Right renal pelvis (tissue), 4 donors: ENCODE measurements at places on chromosomes 13 and 19. TPM values are rescaled to one million over a fixed set of nuclear protein-coding genes. Genes with fewer than 3 reads are reported as not detected.
A peak's percentile ranks its signal among the peaks of the same experiment; 100 is the strongest.

The USHBP1 gene
- polyA plus RNA-seq = 6.9 TPM

DNA sequence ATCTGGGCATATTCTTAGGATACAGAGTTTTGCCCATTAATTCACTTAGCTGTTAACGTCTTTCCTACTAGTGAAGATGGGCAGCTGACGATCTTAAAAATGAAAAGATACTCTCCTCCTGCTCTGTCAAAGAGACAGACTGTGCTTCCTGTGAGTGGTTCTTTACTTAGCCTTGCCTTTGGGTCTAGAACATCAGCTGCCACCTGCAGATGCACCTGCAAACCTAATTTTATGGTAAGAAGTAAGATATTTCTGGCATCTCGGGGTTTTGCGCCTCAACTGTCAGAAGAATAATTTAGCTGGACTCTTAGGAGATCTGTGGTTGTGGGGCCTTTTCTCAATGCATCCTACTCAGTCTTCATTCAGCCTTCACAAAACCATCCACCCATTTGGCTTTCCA lies 36.2 kb downstream of the TRPC4 start:
- no peak for DNase-seq

DNA sequence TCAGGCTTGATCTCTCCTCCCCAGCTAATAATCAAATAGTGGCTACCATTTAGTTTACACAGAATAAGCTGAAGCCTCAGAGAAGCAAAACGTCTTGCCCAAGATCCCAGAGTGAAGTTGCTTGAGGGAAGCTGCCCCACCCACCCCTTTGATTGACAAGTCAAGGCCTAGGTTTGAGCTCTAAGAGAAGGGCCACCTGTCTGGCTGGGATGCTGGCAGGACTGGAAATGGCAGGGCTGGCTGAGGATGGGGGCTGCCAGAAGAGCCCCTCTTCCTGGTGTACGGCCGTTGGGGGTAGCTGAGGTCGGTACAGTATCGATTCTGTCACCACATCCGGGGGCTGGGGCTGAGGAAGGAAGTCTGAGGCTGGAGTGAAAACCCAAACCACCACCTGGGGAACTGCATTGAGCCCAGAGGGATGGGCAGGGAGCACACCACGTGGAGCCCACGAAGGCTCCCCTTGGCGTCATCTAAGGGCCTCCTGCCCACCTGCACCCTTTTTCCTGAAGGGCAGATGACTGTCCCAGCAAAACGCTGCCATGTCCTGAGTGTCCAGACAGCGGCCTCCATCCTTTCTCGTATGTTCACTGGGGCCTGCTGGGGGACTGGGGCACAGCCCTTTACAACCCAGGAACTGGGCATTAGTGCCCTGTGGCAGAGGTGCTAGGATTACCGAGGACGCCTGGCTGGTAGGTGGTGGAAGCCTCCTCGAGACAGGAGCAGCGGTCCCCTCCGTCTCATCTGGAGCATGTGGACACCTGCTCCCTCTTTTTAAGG lies 1.4 kb upstream of the PRKD2 start:
- no peak for DNase-seq

The ATP4A gene
- polyA plus RNA-seq = not detected

The ALOX5AP gene
- polyA plus RNA-seq = 4.9 TPM

The CYP2A7 gene
- polyA plus RNA-seq = not detected

The SLITRK1 gene
- polyA plus RNA-seq = 0.39 TPM

GRCh38 chr13:62482351-62482750 lies 1066.7 kb upstream of the PCDH20 start:
- DNase-seq = no peak

DNA sequence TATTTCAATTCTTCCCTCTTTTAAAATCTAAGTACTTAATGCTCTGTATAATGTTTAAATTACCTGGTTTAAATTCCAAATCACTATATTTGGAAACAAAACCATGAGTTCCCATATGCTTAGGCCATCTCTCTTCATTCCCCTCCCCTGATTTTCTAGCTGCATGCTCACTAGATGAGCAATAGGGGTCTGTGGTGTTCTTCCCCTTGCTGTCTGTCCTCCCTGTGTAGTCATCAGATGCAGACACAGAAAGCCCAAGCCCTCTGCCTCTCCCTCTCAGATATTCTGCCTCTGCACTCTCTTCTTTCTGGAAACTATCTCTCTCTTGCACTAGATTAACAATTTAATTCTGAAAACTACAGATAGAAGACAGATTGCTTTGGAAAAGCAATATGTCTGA lies 1730.2 kb downstream of the OLFM4 start:
- no peak for DNase-seq

DNA sequence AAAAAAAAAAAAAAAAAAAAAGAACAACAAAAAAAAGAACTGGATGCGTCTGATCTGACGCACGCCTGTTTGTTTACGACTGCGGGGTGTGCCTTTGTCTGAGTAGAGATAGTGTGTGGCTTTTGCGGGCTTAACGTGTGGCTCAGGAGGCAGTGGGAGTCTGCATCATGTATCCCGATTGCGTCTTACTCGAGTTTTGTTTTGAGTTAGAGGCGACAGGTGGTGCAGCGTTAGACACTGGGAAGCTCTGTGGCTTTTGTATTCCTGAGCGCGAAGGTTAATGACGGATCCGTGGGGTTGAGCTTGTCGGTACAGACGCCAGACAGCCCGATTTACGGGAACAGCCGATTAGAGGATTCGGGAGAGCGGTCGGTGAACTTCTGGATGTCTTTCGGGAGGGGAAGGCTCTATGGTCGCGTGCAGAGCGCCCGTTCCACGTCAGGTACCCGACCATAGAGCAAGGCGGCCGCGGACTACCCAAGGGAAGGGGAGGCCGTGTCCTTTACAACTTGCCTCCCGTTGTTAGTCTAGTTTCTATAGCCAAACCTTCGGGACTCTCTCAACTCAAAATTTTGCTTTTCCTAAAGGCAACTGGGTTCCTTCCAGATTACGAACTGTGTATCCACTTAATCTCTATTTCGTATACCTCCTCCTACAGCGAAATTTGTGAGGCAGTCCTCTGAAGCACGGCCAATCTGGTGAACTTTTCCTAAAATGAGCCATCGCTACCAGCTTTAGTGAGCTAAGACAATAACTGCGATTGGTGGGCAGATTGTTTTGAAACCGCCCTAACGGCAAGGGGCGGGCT lies 926 bp upstream of the HNRNPUL1 start:
- peak; percentile 36 for DNase-seq

- no peak for DNase-seq
These were observed 589.9 kb downstream of the TBC1D4 start for GRCh38 chr13:74892096-74892495.

DNA sequence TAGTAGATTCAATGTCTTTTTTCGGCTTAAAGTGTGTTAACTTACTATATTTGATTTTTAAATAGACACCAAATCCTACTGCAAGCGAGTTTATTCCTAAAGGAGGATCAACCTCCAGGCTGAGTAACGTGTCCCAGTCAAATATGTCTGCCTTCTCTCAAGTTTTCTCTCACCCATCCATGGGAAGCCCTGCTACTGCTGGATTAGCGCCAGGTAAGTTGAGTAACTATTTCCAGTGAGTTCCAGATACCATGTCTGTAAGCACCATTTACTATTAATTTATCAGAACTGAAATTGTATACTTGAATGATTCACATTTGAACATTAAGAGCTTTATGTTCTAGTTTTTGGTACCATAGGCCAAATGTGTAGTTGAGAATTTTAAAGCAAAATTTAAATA lies 81.8 kb downstream of the PAN3 start:
- DNase-seq = no peak

DNA sequence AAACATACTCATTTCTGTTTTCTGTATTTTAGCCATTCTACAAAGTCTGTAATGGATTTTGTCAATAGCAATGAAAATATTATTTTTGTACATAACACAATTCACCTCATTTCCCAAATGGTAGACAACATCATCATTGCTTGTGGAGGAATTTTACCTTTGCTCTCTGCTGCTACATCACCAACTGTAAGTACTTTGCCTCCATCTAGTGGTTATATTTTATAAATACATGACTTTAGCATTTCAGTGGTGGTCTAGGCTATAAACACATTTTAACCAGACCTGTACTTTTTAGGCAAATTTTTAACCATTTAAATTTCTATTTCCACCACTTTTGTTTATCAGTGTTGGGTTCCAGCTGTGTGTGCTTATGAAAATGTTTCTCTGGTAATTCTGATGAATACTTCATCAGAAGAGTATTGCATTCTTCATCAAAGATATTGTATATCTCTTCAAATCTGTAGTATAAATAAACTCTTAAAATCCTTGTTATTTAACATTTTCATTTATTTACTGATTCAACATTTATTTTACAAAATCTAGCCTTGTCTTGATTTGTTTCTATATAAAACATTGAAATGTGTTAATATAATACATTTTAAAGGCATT lies 222.4 kb downstream of the NBEA start:
- no peak for DNase-seq

- DNase-seq = no peak
These were observed 596.5 kb upstream of the MIR17HG start for GRCh38 chr13:90751026-90751425.

- no peak for DNase-seq
These were observed 10.8 kb downstream of the CLN5 start for GRCh38 chr13:77002590-77003190.

The OR10H2 gene
- polyA plus RNA-seq = not detected

DNA sequence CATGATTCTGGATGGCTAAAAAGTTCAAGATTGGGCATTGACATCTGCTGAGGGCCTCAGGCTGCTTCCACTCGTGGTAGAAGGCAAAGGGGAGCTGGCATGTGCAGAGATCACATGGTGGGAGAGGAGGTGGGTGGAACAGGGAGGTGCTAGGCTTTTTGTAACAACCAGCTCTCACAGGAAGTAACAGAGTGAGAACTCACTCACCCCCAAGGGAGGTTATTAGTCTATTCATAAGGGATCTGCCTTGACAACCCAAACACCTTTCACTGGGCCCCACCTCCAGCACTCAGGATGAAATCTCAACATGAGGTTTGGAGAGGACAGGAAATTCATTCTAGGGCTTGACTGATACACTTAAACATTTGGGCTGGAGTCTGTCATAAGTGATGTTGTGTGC lies 197.7 kb upstream of the RNF113B start:
- no peak for DNase-seq

GRCh38 chr13:34833562-34834182 lies 108.4 kb upstream of the NBEA start:
- DNase-seq = no peak

The CASP14 gene
- polyA plus RNA-seq = 0.06 TPM

- DNase-seq = no peak
These were observed 3.8 kb downstream of the GARIN5B start for GRCh38 chr19:55358943-55359908.

The SLITRK6 gene
- polyA plus RNA-seq = 16.8 TPM

DNA sequence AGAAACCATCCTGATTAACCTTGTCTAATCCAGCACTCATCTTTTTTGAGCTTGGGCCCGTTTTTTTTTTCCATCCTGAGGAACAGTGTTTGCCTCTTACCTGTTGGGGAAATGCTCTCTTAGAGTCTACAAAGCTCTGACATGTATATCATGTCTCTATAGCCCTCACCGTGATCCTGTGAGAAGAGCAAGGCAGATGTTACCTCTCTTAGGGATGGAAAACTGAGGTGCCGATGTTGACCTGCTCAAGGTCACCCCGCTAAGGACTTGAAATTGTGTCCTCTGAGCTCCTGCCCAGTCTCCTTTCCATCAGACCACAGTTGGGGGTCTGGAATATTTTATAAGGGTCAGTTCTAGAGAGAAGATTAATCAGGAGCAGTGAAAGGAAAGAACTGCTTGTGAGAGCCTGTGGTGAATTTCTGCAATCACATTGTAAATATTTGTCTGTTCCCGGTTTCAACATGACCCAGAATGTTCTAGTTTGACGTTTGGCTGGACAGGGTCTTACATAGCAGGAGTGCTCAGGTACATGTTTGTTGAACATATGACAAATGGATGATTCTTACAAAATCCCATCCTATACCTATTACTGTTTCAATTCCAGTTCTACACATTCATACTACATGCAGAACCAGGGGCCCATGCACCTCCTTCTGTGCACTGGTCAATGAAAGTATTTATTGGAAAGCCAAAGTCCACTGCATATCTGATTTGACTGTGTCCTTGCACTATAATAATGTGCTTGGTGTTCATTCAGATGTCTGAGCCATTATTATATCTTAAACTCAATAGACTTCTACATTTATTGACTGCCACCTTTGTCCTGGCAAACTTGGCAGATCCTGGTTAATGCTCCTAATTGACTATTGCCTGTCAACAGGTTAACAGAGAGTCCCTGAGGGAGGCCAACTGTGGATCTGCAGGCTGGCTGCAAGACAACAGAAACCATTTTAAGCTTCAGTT lies 12.1 kb downstream of the SLC25A15 start:
- DNase-seq = no peak
